ENCODE measurements at places on chromosomes 7 and 10.

DNA sequence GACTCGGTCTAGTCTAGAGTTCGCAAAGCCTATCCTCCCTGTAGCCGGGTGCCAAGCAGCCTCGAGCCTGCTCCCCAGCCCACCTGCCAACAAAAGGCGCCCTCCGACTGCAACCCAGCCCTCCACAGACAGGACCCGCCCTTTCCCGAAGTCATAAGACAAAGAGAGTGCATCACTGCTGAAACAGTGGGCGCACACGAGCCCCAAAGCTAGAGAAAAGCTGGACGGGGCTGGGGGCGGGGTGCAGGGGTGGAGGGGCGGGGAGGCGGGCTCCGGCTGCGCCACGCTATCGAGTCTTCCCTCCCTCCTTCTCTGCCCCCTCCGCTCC lies 622 bp upstream of the COL1A2 start:
- DNase-seq, result no peak

GRCh38 chr10:13885238-13885990 lies 298.6 kb downstream of the PRPF18 start:
- no peak for DNase-seq

- no peak for DNase-seq
These were observed 10.7 kb downstream of the HIP1 start for GRCh38 chr7:75727881-75728593.

DNA sequence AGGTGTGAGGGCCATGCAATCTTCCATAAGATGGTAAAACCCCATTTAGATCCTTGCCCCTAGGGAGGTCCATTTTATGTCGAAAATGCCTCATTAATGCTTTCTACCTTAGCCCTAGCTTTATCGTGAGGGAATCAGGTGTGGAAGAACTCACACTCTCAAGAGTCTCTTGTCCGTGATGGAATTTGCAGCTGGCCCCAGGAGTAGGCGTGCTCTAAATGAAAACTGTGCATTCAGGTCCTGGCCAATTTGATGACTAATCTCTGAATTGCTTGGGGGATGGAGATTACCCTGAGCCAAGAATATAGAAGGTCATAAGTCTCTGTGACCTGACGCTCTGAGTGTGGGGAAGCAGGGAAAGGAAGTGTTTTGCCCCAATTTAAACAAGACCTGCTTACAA lies 6.6 kb downstream of the C10orf90 start:
- DNase-seq, result no peak

- DNase-seq, result no peak
These were observed 97.3 kb downstream of the MYO3A start for GRCh38 chr10:26031300-26031699.

GRCh38 chr10:63265222-63265617 lies 132.1 kb downstream of the NRBF2 start:
- DNase-seq, result no peak

DNA sequence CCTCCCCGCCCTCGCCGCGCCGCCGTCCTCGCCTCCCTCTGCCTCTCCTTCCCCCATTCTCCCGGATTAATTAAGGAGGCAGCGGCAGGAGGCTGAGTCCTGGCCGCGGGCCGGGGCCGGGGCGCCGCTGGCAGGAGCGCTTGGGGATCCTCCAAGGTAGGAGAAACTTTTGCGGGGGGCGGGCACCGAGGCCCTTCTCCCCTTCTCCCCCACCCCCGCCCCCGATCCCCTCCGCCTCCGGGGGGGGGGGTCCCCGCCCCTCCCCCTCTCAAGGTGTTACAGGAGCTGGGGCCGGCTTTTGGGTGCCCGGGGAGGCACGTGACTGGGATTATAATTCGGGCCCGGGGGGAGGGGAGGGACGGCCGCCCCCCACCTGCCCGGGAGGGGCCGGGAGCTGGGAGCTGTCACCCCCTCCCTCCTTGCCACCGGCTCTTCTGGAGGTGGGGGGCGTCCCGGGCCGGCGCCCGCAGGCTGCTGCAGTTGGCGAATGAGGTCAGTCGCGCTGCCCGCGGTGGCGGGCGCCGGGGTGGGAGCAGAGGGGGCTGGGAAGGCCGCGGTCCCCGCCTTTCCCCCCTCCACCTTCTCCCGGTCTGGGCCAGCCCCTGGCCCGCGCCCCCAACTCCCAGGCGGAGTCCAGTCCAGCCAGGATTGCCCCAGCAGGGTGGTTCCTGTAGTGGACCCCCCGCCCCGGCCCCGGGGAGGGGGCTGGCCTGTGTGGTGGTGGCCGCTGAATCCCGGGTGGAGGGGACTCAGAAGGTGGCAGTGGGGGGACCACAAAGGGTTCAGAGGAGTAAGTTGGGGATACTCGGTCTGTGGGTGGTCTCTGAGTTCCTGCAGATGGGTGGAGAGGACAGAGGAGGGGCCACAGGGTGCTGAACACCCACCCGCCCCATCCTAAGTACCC lies 567 bp downstream of the GTF2IRD1 start:
- no peak for DNase-seq

DNA sequence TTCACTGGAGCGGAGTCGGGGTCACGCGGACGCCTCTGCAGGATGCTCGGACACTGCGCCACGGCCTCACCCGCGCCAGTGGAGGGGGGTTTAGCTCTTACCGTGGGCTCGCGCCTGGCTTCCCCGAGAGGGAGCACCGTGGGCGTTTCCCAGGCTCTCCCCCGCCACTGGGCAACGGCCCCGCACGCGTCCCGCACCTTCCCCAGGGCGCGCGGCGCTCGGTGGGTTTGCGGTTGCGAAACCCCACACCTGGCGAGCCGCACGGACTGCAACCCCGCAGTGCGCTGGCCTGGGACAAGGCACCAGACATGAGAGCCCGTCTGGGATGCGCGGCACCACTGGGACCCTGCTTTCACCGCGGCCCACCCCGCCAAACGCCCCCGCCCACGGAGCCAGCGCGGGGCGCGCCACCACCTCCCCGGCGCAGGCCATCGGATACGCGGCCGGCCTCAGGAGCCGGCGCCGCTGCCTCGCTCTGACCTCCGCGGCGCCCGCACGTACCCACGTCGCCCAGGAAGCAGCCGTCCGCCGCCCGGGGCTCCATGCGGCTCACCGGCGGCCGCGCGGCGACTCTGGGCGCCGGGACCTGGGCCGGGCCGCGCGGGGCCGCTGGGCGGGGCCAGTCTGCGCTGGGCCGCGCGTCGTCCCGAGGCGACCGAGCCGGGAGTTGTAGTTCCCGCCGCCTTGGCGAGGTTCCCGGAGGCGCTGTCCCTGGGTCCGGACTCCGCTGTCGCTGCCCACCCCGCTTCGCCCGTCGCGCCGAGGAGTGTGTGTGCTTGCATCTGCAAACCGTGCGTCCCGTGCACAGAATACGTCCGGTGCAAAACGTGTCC lies at the start of gene ASB13:
Gene ASB13, minus strand, starts transcription at position 588 of the 833 bp plus-strand sequence. Its CDS starts 44 bp downstream, at position 544.
- no peak for DNase-seq

DNA sequence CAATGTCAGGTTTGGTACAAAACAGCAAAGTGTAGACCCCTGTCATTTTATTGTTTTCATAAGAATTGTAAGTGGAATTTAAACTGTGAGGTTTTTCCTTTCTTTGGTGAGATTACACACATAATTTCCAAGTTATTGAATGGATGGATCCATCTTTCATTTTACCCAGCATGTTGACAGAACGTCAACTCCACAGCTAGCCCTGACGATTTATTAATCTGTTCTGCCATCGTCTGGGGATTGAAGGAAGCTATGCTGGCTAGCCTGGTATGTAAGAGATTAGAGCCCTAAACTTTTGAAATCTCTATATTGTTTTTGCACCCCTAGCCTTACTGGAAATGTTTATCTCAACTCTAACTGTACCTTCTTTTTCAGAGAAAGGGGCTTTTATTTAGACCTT lies 8.6 kb downstream of the WNT16 start:
- DNase-seq, result no peak

GRCh38 chr7:88111954-88112471 lies 107.8 kb downstream of the SRI start:
- no peak for DNase-seq

DNA sequence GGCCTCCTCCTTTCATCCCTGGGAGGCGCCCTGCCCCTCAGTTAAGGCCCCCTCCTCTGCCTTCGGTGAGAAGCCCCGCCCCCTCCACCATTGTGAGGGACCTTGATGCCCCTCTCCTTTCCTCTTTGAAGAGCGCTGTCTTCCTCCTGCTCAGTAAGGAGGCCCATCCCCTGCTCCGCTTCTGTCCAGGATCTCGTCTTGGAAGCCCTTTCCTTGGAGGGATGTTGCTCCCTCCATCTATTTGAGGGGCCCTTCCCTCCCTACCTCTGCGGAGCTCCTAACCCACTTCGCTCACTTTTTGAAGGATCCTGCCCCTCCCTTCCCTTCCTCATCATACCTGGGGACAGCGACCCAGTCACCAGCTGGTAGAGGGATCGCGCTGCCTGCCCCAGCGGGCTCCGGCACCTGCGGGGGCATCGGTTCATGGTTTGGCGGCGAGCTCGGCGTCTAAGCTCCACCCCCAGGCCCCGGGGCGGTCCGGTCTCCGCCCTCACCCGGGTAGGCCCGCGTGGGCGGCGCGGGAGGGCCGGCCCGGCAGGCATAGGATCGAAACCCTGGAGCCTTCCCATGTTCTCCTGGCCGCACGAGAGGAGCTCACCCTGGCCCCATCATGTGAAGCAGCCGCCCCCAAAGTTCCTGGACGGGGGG lies 4.1 kb downstream of the KCNIP2 start:
- no peak for DNase-seq

DNA sequence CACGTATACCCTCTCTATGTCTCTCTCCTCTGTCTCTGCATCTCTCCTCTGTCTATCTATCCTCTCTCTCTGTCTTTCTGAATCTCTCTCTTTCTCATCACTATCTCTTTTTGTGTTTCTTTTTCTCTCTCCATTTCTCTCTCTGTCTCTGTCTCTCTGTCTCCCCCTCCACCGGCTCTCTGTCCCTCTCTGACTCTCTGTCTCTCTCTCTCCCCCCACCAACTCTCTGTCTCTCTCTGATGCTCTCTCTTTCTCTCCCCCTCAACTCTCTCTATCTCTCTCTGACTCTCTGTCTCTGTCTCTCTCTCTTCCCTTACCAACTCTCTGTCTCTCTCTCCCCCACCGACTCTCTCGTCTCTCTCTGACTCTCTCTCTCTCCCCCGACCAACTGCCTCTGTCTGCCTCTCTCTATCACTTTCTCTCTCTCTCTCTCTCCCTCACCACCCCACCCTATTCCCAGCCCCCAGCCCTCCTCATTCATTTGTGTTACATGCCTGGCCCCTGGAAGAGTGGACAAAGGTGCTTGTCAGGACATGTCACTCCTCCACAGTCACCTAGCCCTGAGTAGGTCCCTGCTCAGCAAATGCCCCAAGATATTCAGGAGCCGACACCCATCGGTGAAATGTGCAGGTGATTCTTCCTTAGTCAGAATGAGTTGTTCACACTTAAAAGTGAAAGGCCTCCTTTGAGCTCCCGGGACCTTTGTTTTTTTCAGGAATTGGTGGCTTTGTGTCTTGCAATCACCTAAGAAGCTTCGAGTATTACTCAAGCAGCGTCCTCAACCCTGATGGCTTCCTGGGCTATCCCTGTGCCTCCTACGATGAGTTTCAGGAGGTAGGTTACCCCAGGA lies 13.6 kb downstream of the PNLIPRP2 start:
- no peak for DNase-seq

DNA sequence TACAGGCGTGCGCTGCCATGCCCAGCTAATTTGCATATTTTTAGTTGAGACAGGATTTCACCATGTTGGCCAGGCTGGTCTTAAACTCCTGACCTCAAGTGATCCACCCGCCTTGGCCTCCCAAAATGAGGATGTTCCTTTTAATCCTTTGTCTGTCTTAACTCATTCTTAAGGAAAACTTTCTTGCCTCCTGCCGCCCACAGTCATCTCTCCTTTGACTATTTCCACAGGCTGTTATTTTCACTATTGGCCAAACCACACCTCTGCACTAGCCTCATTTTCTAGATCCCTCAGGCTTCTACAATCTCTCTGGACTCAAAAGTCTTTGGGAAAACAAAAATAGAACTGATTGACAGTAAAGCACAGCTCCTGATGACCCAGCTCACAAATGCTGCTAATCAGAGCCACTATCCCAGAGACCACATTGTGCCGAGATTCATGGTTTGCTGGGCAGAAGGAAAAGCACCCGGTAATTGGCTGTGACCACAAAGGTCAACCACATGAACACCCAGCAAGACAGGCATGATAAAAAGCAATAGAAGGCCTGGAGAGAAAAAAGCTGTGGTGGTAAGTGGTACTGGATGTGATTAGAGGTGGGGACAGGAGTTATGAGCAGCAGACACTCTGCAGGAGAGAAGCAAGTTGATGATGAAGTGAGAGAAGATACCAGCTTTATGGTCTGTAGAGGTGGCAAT lies 44.1 kb upstream of the ZNRF2 start:
- no peak for DNase-seq
